ENCODE measurements at places on chromosomes 13 and 19.

- no peak for DNase-seq
Observed at GRCh38 chr13:38473305-38473704, 123.7 kb downstream of the UFM1 start.

- no peak for DNase-seq
Observed at GRCh38 chr19:3975637-3976087, 4.8 kb upstream of the DAPK3 start.

- DNase-seq = no peak
Observed at GRCh38 chr13:47696674-47697073, 304.4 kb downstream of the SUCLA2 start.

DNA sequence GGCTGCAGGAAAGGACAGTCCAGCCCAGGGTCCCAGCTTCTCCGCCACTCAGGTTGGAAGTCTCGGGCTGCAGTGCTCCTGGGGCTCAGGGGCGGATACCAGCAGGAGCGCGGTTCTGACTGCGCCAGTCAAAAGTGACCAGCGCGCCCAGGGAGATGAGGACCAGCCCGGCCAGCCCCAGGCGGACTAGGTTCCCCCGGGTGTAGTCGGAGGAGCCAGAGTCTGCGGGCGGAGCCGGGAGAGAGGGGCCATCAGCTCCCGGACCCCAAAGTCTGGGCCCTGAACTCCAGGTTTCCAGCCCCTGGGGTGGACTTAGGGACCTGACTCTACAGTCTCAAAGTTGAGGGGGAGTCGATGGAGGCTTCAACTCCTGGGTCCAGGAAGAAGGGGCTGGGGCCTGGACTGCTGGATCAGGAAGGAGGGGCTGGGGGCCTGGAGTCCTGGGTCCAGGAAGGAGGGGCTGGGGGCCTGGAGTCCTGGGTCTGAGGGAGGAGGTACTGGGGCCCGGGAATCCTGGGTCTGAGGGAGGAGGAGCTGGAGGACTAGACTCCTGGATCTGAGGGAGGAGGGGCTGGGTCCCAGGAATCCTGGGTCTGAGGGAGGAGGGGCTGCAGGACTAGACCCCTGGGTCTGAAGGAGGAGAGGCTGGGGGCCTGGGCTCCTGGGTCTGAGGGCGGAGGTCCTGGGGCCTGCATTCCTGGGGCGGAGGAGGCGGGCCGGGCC lies 5.3 kb downstream of the OSCAR start:
- DNase-seq = no peak

DNA sequence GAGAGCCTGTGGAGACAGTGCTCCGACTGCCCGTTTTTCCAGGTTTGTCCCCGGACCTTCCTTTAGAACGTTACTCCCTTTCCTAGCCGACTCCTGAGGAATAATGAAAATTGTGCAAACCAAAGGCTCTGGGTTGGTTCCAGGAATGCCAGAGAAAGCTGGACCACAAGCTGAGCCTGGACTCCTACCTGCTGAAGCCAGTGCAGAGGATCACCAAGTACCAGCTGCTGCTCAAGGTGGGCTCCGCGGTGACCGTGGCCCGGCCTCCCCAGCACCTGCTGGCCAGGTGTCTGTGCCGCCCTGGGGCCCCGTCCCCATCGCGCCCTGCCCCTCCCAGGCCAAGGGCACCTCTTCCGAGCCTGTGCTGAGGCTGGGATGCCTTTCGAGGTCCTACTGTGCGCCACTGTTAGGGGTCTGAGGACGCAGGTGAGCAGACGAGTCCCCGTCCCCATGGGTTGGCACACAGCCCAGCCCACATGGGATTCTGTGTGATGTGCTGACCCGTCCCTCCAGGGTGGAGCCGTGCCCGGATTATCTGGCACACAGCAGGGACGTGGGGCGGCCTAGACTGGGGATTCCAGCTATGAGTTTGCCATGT lies 20.5 kb upstream of the F7 start:
- DNase-seq = no peak

- no peak for DNase-seq
Observed at GRCh38 chr19:32878988-32879387, 9.4 kb upstream of the SLC7A9 start.

DNA sequence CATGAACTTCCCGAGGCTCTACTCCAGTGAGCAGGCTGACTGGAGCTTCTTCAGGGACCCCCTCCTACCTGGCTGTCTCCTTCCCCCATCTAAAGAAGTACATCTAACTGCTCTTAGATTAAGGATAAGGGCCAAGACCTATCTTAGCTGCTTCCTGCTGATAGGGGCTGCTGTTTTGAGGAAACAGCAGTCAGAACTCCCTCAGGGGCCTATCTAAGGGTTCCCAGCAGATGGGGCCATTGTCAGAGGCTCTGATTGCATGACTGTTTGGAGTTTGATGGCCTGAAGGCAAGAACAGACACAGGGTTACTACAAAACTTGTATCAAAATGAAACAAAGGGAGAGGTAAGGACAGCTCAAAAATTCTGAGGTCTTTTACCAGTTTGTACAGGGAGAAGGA lies 2636.9 kb upstream of the PCDH20 start:
- DNase-seq = no peak

- no peak for DNase-seq
Observed at GRCh38 chr13:53012707-53013106, 15.9 kb upstream of the OLFM4 start.

DNA sequence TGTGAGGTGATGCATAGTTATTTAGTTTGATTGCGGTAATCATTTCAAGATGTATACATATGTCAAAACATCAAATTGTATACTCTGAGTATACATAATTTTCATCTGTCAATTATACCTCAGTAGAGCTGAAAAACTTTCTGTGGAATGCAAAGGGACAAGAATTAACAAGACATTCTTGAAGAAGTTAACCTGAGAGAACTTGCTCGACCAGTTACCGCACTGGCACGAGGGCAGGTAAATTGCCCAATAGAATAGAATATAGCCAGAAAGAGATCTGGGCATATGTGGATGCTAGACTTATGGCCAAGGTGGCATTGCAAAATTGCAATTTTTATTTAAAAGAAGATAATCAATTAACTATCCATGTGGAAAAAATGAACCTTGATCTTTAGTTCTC lies 42.3 kb upstream of the GJB6 start:
- no peak for DNase-seq

DNA sequence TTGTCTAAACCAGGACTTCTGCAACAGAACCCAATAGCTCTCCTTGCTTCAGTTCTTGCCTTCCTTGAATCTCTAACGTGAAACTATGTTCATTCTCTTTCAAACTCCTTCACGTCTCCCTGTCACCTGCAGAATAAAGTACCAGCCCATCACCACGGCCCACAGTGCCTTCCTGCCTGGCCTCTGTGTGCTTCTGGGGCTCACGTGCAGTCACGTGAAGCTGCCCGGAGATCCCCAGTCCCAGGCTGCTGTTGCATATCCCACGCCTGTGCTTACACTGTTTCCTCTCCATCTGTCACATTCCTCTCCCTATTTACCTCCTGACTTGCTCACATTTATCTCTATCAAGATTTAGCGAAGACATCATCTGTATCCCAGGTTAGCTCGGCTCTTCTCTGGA lies 102.8 kb downstream of the STARD13 start:
- DNase-seq = no peak

DNA sequence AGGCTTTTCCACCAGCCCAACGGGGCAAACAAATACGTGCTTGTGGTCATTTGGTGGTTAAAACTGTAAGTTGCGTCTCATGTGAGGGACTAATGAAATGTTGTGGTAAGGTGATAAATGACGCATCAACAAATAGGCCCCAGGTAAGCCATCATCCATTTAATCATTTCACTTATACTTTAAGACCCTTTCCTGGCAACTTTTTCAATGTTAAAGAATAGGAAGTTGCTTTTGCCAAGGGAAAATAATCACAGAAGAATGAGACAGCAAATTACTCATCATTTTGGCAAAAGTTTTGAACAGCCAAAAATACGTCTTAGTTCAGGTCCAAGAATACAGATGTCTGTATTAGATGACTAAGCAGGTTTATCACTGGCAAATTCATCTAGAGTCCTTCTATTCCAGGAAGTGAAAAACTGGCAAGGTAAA lies 660.4 kb downstream of the SLITRK1 start:
- DNase-seq = no peak

DNA sequence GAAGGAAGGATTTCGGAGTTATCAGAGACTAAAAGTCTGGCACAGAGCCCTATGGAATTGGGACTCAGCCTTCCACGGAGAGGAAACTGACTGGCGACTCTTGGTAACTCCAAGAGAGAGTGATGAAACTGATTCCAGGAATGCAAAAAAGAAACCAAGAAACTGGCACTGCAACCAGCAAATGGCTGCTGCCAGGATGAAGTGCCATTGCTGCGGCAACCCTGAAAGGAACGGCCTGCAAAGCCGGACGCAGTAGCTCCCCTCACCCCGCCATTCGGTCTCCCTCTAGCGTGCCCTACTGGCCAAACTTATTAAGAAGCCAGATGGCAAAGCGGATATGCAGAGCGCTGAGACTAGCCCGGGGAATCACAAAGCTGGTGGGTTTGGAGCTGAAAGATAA lies 236.0 kb downstream of the PCDH9 start:
- no peak for DNase-seq

DNA sequence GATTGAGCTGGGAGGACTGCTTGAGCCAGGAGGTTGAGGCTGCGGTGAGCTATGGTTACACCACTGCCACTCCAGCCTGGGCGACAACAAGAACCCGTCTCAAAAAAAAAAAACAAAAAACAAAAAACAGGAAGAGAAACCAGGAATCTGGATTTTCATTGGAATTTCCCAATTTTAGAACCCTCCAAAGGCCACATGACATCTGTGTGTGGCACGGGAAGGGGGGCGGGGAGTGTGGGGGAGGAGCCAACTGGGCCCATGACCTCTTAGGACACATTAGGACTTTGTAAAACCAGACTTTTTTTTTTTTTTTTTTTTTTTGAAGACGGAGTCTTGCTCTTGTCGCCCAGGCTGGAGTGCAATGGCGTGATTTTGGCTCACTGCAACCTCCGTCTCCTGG lies 21.2 kb upstream of the MYDGF start:
- no peak for DNase-seq

- no peak for DNase-seq
Observed at GRCh38 chr13:30023196-30023895, 172.9 kb upstream of the UBL3 start.

DNA sequence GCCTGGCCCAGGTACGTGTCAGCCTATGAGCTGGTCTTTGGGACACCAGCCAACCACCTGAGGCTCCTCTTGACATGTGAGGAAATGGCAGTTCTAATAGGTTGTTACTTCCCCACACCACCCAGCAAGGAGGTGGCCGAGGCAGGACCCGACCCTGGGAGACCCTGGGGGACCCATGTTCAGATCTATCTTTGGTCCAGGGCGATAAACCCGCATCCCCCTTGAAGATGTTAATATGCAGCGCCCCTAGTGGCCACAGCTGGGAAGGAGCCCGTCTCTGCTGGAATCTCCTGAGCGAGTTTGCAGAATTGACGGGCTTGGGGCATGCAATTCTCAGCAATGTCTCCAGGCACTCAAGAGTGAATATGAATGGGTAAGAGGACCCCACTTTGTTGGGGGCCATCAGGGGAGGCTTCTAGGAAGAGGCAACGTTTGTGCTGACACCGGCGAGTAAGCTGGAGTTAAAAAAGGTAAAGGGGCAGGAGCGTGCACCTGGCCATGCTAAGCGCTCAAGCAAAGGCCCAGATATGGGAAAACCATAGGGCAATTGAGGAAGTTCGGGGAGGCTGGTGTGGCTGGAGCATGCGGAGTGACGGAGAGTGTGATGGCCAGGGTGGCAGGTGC lies 1.5 kb upstream of the MYO1F start:
- DNase-seq = peak; percentile 40

GRCh38 chr13:21546372-21546771 lies 57.6 kb downstream of the MICU2 start:
- no peak for DNase-seq

DNA sequence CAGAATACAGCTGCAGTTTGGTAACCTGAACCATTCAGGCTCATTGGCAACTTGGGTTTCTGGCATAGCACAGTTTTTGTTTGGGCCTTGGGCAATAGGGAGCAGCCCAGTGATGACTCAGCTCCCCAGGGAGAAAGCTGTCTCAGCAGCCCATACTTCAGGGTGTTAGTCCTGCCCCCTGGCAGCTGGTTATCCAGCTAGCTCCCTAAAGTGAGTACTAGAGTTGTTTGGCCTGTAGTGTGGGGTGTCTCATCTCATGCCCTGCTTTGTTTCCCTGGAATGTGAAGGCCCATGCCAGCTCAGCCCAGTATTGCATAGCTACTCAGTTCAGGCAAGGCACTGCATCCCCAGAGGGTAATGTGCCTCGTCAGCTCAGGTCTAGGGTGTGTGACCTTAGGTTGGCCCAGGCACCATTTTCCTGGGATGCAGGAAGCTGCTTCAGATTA lies 18.2 kb upstream of the ZNF543 start:
- DNase-seq = peak; percentile 69

- no peak for DNase-seq
Observed at GRCh38 chr13:51815848-51816247, 11.9 kb upstream of the DHRS12 start.

GRCh38 chr13:43244481-43244880 lies 221.1 kb downstream of the DNAJC15 start:
- no peak for DNase-seq

GRCh38 chr19:41957161-41957837 lies 1.8 kb downstream of the RABAC1 start:
- DNase-seq = no peak

- DNase-seq = no peak
Observed at GRCh38 chr19:10517760-10518443, 655 bp upstream of the S1PR5 start.

- no peak for DNase-seq
Observed at GRCh38 chr13:37597477-37598025, 1.0 kb downstream of the POSTN start.

DNA sequence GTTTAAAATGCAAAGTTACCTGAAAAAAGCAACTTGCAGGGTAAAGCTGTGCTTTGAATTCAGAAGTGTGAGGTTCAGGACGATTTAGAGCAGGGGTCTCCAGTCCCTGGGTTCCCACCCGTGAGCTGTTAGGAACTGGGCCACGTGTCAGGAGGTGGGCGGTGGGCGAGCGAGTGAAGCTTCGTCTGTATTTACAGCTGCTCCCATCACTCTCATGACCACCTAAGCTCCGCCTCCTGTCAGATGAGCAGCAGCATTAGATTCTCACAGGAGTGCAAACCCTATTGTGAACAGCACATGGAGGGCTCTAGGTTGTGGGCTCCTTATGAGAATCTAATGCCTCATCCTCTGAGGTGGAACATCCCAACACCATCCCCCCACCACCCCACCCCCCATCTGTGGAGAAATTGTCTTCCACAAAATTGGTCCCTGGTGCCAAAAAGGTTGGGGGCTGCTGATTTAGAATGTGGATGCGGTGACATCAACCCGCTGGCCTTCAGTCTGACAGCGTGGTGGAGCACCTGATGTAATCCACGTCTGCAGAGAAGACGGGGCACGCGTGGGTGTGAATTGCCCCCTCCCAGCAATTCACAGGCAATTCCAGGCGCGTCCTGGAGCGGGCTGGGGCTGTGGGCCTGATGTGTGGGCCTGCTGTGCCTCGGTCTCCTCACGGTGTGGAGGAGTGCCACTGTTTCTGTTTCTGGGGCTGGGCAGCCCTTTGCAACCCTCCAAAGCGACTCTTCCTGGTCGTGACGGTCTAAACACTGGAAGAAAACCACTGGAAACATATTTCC lies 214.0 kb upstream of the SOX1 start:
- no peak for DNase-seq

- no peak for DNase-seq
Observed at GRCh38 chr13:36725936-36726335, 52.1 kb downstream of the SERTM1 start.

GRCh38 chr19:35752746-35753350 lies 4.0 kb downstream of the HSPB6 start:
- no peak for DNase-seq
